Kidney (tissue), 22 donors: ENCODE measurements at places on chromosomes 7 and 10. TPM values are rescaled to one million over a fixed set of nuclear protein-coding genes. Genes with fewer than 3 reads are reported as not detected.

The AHCYL2 gene
- total RNA-seq, result 25.2 TPM

The LRRC61 gene
- 17.1 TPM for total RNA-seq

The TRPV6 gene
- total RNA-seq, result 4.4 TPM

The MSMB gene
- total RNA-seq, result not detected

The TDRD1 gene
- 0.88 TPM for total RNA-seq

The TUBAL3 gene
- 0.44 TPM for total RNA-seq

The NUTM2E gene
- total RNA-seq, result 0.16 TPM

The NAMPT gene
- 217 TPM for total RNA-seq

The LIPA gene
- total RNA-seq, result 84.5 TPM

The GNG11 gene
- 23.1 TPM for total RNA-seq

The CUBN gene
- total RNA-seq, result 14.8 TPM

The CAV1 gene
- 67.2 TPM for total RNA-seq

The GRID2IP gene
- 0.76 TPM for total RNA-seq

The SHH gene
- total RNA-seq, result 15.2 TPM

The MBLAC1 gene
- 2.4 TPM for total RNA-seq

The NEBL gene
- 21.2 TPM for total RNA-seq

The GDF10 gene
- total RNA-seq, result 1.1 TPM

The WNT8B gene
- not detected for total RNA-seq

The TM9SF3 gene
- 144 TPM for total RNA-seq

The PILRA gene
- 18.8 TPM for total RNA-seq
